ENCODE measurements at places on chromosomes 13 and 19.

GRCh38 chr19:4061178-4061682, 5.5 kb downstream of the ZBTB7A start:
- no peak for DNase-seq

DNA sequence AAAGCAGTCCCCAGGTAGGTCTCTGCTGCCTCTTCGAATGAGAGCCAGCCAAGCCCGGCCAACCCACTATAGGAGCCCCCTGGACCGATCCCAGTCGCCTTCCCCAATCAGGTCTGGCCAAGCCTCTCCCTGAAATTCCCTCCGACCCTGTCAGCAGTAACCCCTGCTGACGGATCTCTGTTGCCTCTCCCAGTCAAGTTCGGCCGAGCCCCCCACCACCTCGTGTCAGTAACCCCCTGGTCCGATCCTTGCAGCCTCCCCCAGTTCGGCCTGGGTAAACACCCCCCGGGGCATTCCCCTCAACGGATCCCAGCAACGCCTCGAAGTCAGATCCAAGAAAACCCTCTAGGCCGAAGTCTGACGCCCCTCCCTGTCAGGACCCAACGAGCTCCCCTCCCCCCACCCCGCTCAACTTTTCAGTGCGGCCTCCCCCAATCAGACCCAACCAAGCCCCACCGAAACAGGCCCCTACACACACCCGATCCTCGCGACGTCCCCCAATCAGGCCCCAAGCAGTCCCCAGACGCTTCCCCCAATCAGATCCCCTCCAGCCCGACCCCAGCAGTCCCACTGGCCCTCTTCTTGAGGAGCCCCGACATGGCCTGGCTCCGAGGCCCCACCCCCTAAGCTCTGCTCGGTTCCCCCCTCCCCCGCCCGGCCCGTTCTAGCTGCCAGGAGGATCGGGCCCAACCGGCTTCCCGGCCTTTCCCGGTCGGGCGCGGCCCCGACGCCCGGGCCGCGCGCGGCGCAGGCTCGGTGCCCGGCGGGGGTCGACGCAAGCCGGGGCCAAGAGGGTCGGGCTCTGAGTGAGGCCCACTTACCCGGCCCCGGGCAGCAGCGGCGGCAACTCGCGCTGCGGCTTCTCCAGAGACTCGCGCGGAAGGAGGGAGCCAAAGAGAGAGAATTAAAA, 1.8 kb downstream of the TNPO2 start:
- DNase-seq, result peak; percentile 60

DNA sequence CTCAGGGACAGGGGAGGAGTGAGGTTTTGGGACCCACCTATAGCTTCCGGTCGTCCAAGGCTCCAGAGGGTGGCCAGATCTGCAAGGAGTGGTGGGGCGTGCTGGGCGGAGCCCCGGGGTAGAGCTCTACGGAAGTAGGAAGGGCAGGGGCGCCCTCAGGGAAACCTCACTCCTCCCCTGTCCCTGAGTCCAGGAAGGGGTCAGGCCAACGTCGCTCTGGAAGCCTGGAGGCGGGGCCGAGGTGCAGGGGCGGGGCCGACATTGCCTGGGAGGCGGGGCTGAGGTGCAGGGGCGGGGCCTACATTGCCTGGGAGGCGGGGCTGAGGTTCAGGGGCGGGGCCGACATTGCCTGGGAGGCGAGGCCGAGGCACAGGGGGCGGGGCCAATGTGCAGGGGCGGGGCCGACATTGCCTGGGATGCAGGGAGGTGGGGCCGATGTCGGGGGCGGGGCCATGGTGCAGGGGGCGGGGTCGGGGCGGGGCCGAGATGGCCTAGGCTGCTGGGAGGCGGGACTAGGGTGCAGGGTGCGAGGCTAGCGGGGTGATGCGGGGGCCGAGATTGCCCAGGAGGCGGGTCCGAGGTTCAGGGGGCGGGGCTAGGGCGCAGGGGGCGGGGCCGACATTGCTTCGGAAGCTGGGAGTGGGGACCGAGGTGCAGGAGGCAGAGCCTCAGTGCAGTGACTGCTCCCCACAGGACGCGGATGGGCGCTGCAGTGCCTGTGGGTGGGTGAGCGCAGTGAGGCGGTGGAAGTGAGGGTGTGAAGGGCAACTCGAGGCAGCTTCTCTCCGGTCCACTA, 4.9 kb upstream of the PALM start:
- DNase-seq, result no peak

DNA sequence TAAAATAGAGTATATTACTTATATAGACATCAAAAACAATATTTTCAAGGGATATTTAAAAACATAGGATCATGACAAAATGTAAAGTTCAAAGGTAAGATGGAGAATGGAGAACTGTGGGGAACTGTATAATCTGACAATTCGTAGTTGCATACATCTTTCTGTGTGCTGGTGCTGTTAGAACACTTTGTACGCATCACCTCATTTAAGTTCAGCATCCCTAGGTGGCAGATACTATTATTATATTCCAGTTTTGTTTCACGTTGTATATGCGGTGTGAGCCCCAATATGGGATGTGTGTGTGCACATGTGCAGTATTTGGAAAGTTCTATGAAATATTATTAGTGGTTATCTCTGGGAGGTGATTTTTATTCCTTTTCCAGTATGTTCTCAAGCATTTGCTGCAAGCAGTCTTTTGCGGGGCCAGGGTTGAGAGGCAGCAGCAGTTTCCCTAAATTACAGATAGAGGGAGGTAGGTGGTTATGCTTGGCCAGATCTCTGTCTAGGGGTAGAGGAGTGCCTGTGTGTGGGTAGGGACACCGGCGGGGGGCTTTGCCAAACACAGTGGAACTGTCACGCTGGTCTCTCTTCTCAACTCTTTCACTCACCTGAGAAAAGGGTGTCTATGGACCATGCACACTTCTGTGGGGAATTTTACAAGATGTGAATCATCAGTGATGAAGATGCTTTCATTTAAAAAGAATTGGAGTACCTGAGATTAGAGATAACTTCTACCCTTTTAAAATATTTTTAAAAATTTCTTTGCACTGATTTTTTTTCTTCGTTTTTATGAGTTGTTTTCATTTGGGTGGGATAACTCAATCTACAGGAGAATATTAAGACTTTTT, 55.6 kb upstream of the ALOX5AP start:
- peak; percentile 35 for DNase-seq

- no peak for DNase-seq
These were observed 5.5 kb downstream of the FPR2 start for GRCh38 chr19:51766461-51766860.

GRCh38 chr13:95295026-95295425, 6.2 kb downstream of the ABCC4 start:
- no peak for DNase-seq

DNA sequence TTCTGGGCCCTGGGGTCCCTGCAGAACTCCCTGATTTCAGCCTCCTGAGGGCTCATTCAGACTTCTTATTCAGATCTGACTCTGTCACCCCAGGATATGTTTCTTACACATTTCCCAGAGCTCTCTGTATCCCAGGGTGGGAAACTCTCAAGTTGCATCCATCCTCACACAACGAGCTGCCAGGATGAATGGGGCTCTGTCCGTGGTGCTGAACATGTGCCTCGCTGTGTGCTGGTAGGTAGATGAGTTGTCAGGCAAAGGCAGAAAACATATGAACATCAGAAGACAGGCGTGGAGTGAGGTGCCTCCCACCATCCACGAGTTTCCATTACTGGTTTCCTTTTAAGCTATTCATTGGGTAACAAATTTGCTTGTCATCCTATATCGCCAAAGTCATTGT, 11.4 kb upstream of the IGFL1 start:
- DNase-seq, result no peak

GRCh38 chr19:15296841-15297415, 35.4 kb downstream of the BRD4 start:
- DNase-seq, result no peak

GRCh38 chr19:50158577-50158976, 4.5 kb downstream of the IZUMO2 start:
- DNase-seq, result no peak

Data from putamen (tissue), 1 donor.